CD4-positive, alpha-beta T cell treated with Interleukin-6 at 100 ng/mL for 8 hours (primary cell): ENCODE measurements at places on chromosomes 2 and 18.

GRCh38 chr2:225472161-225472560 lies 72.7 kb downstream of the NYAP2 start:
- DNase-seq = no peak

- no peak for DNase-seq
These were observed 19.3 kb downstream of the RBMS1 start for GRCh38 chr2:160474319-160474645.

GRCh38 chr18:24262087-24262486 lies 123.2 kb downstream of the CABYR start:
- no peak for DNase-seq

DNA sequence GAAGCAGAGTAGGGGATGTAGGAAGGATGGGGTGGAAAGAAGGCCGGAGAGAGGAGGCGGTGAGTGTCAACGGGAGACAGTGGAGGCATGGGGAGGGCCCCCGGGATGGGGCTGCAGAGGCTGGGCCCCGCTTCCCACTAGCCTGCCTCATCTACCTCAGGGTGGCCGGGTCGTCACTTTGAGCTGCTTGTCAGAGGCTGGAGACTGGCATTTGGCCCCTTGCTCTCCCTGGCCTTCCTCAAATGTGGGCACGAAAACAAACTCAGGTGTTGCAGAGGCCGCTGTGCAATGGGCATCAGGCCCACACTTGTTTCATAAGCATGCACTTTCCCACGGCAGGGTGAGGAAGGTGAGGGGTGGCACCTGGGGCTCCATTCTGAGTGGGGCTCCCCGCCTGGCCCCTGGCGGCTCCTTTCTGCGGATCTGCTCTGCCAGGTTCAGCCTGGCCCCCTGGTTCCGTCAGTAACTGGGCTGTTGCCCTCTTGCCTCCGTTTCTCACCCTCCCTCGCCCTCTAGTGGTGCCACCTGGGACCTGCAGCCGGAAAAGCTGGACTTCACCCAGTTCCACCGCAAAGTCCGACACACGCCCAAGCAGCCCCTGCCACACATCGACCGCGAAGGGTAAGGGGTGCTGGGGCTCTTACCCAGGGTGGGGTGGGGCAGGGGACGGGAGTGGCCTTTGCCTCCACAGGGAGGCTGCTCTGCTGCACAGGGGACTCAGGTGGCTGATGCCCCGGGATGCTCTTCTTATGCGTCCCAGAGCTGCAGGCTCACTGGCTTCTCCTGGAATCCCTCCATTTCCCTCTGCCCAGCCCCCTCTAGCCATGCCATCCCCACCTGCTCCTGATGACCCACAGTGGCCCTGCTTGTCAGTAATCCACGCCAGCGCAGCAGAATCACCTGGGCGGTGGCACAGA lies 125.4 kb downstream of the CTIF start:
- peak; percentile 32 for DNase-seq

DNA sequence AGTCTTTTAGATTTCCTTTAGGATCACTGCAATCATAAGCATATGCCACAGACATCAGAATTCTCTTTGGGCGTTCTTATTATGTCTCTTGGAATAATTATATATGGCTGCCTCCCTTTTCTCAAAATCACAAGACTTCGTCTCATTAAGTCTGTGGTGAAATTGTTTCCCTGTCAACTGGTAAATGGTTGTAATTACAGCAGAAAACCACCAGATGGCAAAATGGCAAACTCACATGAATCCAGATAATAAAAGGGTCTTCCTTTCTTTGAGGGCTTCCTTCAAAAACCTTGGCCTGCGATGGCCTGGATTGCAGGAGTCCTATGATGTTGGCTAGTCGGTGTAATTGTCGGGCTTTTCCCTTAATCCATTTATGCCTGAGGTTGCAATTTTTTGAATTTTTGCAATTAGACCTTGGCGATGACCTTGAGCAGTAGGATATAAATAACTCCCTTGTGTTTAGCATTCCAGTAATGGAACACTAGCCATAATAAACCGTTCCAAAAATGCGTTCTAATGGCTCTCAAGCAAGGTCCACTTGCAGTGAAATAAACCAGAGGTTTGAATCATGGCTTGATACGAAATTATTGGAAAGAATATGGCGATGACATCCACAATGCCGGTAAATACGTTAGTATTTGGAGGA lies 656.4 kb downstream of the MBD2 start:
- no peak for DNase-seq

GRCh38 chr2:75592888-75593287 lies 32.1 kb upstream of the EVA1A start:
- no peak for DNase-seq

GRCh38 chr2:75565472-75566462 lies 5.0 kb upstream of the EVA1A start:
- DNase-seq = no peak

DNA sequence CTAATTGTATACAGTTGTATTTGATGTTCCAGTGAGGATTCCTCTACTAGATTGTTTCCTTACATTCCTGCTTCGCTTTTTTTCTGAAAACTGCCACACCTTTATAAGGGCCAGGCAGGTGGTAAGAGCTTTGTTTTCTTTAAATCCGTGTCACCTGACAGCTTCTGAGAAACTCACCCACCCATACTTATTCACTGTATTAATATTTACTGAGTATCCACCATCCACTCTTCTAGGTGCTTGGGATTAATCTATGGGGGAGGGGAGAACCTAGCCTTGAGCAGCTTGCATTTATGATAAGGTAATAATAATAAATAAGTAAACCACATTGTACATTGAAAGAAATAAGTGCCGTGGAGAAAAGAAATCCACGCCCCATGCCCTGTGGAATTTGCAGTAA lies 174.7 kb upstream of the AGAP1 start:
- DNase-seq = no peak
